ENCODE measurements at places on chromosomes 11 and 22.

- no peak for DNase-seq
These were observed 278.2 kb downstream of the DLG2 start for GRCh38 chr11:85348945-85349344.

DNA sequence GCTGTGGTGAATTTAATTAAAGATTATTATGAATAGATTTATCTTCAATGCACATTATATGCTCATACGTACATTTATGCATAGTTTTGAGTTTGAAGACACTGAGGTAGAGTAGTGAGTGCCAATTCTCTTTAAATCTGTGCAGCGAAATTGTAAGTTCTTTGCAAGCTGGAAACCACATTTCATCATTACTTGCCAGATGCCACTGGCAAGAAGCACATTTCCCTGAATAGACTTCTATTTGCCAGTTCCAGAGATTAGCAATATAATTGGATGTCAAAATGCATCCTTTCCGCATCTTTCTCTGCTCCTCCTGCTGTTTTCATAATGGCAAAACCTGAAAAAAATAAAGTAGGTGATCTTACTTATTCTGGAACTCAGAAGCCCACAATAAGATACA lies 448.0 kb downstream of the LUZP2 start:
- no peak for DNase-seq

DNA sequence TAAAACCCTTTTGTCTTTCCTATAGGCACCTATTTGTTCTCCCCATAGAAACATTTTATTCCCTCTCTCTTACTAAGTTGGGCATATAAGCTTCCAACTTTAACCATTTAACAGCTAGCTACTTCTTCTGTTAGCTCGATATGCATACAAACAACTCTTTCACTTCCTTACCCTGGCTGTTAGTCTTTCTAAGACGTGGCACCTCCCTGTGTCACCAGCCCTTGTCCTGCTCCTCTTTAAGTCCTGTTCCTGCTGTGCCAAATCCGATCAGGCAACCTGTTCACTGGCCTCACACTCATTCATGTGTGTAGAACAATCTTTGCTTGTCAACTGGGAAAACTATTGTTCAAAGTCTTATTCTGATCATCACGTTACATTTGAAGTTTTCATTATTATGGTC lies 1376.1 kb upstream of the TENM4 start:
- DNase-seq = no peak

- DNase-seq = no peak
These were observed 41.1 kb downstream of the RPL27A start for GRCh38 chr11:8723711-8724110.

All from GM04503 (cell line).